ENCODE measurements at places on chromosomes 7 and 10.

GRCh38 chr10:13891128-13892000 lies 304.6 kb downstream of the PRPF18 start:
- peak; percentile 93 for DNase-seq

- DNase-seq = no peak
These were observed 6.7 kb downstream of the RASSF4 start for GRCh38 chr10:44966129-44966815.

DNA sequence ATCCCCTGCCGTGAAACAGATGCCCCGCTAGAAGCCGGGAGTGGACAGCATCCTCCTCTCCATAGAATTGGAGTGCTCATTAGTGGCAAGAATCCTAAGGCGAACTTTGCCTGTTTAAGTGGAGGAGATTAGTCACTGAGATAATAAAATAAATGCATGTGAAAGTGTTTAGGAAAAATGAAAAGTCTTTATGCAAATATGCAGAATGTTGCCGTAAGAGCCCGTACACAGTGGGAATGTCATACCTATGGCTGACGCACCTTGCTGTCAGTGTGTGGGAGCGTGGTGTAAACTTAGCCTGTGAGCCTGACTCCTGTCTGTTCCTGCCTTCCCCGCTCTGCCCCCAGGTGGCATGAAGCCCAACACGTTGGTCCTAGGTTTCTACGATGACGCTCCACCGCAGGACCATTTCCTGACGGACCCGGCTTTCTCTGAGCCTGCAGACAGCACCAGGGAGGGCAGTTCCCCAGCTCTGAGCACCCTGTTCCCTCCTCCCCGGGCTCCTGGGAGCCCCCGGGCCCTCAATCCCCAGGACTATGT lies 1.7 kb upstream of the TRIP6 start:
- DNase-seq = peak; percentile 39

DNA sequence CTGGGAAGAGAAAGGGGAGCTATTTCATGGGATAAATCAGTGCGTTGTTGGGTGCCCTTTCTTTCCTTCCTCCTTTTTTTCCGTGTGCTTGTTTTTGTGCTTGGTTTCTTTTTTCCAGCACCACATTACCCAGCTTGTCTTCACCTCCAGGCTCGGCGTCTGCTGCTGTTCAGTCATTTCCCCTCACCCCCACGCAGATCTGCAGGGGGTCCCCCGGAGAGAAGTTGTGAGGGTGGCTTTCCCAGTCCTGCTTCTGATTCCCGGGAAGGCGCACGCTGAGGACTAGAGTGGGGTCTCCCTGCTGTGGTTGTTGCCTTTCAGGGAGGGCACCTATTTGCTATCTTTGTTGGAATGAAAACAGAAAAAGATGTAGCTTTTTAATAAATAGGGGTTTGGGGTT lies 1.6 kb downstream of the CAMK1D start:
- no peak for DNase-seq

DNA sequence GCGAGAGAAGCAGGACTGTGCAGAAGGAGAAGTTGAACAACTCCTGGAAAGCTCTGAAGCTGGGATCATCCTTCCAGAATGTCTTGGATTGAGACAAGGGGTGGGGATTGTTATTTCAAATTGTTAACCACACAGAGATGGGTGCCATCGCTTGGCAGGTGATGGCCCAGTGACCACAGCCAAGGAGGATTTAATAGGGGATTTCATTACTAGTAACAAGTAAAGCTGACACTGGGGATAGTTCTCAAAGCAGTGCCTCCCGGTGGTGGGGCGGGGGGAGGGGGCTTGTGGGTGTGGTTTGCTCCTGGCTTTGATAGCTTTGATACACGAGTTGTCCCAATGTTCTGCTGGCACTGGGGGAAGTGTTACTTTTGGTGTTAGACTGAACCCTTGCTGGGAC lies 59.2 kb downstream of the ZNF503 start:
- no peak for DNase-seq

- peak; percentile 100 for DNase-seq
These were observed 23.0 kb downstream of the ZNF783 start for GRCh38 chr7:149284850-149285585.

DNA sequence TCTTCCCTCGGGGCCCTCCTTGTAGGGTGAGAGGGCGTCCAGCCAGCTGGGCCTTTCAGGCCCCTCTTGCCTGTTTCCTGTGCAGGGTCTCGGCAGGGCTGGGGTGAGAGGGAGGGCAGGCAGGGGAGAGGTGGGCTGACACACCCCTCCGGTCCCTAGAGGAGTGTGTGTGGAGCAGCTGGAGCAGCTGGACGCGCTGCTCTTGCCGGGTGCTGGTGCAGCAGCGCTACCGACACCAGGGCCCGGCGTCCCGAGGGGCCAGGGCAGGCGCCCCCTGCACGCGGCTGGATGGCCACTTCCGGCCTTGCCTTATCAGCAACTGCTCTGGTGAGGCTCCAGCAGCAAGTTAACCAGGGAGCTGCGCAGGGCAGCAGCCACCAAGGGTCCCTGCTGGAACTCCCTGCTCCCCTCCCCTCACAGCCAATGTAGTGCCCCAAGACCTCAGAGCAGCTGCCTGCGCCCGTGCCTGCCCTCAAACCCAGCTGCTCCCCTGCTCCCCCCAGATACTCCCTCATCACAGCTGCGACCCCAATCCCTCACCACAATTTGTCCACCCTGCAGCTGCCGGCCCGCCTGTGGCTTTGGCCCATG lies 15.7 kb upstream of the ZNF862 start:
- DNase-seq = peak; percentile 62

GRCh38 chr10:16952080-16952479 lies 134.9 kb upstream of the RSU1 start:
- no peak for DNase-seq

- no peak for DNase-seq
These were observed 1.4 kb downstream of the GPR141 start for GRCh38 chr7:37684927-37685326.

DNA sequence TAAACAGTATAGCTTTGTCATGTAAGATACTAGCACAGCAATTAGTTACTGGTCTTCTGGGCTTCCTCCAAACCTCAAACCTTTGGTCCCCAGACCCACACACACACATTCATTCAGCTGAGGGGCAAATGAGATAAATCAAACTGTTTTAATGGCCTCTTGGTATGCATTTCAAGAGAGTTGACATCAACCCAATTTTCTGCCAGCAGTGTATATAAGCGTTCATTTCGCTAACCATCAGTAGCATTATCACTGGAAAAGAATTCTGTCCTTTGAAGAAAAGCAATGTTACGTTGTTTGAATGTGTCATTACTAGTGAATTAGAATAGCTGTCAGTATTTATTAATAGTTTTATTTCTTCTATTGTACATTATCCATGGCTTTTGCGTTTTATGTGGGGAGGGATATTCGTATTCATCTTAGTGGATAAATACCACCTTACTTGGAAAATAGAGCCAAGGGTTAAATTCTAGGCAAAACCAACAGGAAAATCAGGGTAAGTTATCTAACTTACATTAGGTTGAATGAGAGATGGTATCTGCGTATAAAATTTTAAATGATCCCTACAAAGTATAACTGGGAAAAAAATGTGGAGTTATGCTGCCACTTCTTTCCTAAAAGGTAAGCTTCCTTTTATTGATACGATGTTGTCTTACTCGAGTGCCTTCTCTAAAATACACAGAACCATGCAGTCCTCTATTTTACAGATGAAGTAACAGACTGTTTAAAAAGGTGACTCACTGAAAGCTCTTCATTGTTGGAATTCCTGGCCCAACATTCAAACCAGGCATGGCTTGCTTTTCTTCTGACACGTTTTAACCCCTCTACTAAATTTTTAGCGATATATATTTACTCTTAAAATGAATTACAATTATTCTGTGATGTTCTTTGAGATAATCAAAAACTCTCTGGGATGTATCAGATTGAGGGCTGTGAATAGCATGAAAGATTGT lies 2.0 kb upstream of the ZMYND11 start:
- no peak for DNase-seq

GRCh38 chr10:31352436-31353226 lies 33.6 kb downstream of the ZEB1 start:
- DNase-seq = no peak

- no peak for DNase-seq
These were observed 422.9 kb upstream of the MKI67 start for GRCh38 chr10:128549101-128549608.

GRCh38 chr7:122136078-122136477 lies 8.0 kb downstream of the AASS start:
- no peak for DNase-seq

- DNase-seq = no peak
These were observed 37.2 kb downstream of the PIK3AP1 start for GRCh38 chr10:96683065-96683464.

GRCh38 chr10:36538953-36539586 lies 586.3 kb upstream of the ANKRD30A start:
- no peak for DNase-seq

DNA sequence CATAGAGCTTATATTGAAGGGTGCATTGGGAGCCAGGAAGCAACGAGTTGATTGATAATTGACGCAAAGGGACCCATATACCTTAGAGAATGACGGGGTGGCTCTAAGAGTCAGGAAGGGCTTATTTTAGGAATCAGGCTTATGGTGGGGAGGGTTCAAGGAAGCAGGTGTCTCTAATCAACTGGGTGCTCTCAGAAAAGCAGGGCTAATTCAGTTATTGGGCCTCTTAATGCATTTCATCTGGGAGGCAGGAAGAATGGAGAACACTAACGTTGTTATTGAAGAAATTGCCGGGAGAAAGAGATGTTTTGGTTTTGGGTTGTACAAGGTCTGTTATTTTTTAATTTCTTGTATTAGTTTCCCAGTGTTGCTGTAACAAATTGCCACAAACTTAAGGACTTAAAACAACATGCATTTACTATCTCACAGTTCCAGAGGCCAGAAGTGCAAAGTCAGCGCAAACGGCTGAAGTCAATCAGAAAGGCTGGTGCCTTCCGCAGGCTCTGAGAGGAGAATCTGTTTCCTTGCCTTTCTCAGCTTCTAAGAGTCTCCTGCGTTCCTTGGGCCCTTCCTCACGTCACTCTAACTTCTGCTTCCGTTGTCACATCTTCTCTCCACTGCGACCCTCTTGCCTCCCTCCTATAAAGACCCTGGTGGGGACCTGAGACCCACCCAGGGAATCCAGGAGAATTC lies 328.4 kb upstream of the C7orf33 start:
- peak; percentile 42 for DNase-seq

DNA sequence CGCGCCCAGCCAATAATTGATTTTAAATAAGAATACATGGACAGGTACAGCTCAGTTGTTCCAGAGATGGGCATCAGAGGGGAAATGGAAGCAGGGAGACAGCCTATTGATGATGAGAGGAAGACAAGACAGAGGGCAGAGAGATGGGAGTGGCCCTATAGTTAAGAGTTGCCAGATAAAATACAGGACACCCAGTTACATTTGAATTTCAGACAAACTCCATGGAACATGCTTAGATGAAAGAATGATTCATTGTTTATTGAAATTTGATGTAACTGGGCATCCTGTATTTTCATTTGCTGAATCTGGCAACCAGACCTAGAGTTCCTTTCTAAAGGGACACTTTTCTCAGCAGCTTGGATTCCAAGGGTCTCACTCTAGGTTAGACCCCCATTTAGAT lies 341.1 kb downstream of the FRMD4A start:
- no peak for DNase-seq

DNA sequence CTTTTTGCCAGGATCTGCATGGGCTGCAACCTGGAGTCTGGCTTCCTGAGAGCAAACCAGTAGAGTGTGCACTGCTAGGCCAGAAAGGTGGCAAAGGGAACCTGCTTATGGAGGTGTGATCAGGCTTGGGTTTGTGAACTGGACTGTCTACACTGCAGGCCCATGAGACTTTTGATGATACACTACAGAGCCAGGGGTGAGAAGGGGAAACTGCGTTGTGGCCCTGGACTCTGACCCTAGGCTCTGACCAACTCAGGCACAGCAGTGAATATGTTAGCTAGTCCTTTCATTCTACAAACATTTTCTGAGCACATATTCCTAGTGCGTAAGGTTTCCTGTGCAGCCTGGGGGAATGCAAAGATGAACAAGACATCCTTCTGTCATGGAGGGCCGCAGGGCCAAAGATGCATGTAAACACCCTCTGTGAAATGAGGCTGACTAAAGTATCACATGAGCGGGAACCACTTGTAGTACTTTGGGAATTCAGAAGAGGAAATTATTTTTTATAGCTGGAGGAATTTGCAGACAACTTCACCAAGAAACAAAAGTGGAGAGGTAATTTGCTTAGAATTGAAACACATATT lies 63.8 kb upstream of the HPS1 start:
- DNase-seq = no peak

DNA sequence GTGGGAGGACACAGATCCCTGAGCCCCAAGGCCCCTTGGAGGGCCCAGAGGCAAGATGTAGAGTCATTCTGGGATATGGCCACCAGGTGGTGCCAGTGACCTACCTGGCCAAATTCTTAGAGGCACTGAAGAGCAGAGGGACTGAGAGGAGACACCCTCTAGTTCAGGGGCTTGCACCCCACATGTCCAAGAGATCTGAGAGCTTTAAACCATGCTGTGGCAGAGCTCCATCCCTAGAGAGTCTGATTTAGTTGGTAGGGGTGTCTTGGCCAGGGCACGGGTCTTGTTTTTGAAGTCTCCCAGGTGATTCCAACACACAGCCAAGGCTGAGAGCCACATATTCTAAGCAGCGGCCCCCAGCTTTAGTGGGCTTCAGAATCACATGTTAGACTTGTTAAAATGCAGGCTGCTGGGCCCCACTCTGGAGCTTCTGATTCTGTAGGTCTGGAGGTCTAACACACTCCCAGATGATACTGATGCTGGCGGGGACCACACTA lies 52.5 kb downstream of the PRF1 start:
- peak; percentile 88 for DNase-seq

- DNase-seq = no peak
These were observed 118.5 kb downstream of the GLRX3 start for GRCh38 chr10:130254662-130255061.

DNA sequence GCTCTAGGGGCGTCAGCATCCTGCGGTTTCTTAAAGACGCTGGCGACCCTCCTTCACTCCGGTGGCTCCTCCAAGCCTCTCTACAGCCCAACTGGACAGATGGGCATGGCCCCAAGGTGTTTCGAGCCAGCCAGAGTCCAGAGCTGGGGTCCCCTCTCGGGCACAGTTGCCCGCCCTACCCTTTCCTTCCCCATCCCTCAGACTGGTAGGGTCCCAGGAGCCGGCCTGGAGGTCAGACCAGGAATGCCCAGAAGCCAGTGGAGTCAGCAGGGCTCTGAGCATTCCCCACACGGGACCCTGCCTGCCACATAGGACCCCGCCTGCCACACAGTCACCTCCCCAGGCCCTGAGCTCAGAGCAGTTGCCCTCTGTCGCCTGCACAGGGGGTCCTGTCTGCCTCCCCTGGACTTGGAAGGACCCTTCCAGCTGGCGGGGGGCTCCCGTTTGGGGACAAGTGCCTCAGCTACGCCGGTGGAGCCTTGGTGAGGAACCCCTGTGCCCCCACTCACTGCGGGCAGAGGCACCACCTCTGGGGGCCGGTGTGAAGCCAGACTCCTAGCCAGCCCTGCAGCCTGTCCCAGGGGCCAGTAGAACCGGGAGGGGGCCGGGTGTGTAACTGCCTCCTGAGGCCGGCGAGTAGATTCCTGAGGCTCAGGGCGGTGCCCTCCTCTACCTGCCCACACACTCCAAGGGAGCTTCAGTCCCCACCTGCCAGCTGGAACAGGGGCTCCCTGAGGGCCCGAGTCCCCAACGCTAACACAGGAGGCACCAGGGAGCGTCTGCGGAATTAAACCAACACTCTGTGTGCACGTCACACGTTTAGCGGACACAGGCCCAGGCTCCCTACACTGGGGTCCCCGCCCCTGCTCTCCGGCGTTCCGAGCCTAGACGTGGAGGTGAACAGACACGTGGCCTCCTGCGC lies 19.4 kb upstream of the PDGFA start:
- DNase-seq = no peak

- no peak for DNase-seq
These were observed 37.6 kb downstream of the SLC37A3 start for GRCh38 chr7:140360697-140361229.
